ENCODE measurements at places on chromosomes 2 and 18.

DNA sequence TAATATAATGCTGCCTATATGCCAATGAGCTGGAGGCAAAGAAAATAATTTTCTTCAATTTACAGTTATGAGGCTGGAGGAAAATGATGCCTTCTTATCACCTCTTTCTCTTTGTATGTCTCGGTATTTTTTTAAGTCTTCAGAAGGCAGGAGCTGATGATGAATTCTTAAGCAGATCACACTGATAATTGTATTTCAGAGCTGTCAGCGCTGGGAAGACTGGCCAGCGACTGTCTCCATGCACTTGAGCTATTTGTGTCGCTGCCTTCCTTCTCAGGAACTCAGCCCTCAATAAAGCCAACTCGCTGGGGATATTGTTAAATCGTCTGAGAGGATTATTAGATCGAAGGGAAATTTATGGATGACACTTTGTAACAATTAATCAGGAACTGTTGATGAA lies 40.3 kb downstream of the PTGR3 start:
- DNase-seq: no peak

DNA sequence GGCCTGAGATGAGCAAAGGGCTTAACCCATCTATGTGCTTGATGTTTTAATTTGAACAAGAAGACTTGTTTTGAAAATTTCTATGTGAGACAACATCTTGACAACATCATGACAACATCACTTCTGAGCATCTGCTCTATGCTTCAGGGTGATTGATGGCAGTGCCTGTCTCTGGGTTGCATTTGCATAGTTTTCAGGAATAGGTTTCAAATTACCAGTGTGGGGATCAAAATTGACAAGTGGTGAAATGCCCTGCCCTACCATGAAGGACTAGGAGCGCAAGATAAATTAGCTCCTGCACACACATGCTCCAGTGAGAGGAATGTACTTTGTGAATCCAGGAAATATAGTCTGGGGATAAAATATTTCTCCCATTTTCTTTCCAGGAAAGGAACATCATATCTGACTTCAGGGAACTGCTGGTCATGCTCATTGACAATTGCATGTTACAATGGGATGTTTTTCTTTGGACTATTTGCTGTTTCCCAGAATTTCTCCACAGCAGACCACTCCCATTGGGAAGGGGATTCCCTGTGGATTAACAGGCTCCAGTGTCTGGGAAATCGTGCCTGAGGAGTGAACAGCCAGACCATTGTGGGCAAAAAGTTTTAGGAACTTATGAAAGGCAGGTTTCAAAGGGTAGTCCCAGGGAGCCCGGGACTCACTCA lies 45.3 kb upstream of the IL1R2 start:
- DNase-seq: no peak

GRCh38 chr2:48755473-48755872 lies at the start of gene LHCGR:
TSS of gene LHCGR (minus strand) at chr2:48755724. CDS start at chr2:48755671, 53 bp downstream.
- DNase-seq: no peak

GRCh38 chr2:76008001-76008702 lies 297.4 kb upstream of the GCFC2 start:
- no peak for DNase-seq

DNA sequence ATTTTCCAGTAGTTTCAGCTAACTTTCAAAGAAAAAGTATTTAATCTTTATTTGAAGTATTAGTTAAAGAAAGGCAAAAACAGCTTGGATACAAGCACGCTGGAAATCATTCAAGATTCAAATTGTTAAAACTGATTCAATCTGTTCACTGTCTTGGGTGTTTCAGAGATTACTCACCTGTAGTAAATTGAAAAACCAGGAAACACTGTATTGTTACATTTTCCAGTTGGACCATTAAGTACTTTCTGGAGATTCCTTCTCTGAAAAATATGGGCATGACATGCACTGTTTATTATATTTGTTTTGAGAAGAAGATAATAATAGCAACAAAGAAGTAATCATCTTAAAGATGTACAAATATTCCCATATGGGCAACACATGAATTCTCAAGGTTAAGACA lies 196.1 kb downstream of the UBE2E3 start:
- no peak for DNase-seq
